IPS DF 19.7 (cell line): ENCODE measurements at places on chromosomes 5 and 9.

DNA sequence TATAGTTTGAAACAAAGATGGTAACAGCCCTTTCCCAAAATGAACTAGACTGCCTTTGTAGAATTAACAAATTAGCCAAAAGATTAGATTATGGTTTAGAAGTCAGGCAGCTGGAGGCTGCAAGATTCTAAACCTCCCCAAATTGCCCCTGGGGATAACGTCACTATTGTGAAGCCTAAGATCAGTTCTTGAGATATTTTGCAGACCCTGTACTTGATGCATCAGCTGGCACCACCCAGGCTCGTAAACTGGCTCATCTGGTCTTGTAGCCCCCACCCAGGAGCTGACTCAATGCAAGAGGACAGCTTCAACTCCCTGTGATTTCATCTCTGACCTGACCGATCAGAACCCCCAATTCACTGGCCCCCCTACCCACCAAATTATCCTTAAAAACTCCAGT, 4.2 kb upstream of the SOWAHA start:
- DNase-seq, result no peak

DNA sequence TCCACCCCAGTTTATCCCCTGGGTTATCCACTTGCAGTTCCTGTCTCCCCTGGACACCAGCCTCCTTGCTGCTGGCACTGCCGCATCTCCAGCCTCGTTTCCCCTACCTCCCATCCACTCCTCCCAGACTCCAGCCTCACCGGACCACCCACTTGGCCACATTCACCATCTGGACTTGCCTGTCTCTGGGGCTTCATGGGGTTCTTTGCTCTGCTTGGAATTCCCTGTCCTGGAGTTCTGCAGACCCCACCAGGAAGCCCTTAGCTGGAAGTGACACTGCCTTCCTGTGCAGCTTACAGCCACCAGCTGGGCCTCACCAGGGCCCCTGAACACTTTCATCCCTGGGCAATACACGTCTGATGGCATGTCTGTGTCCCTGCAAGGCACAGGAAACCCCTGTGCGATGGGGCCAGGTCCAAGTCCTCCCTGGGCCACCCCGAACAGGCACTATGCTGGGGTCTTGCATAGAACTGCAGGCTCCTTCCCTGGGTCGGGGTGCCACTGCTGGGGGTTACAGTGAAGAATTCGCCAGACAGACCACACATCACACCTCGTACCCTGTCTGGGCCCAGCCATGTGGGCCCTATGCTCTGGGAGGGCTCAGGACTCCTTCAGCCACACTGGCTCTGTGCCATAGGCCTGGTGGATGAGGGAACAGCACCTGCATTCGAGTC, 3.0 kb downstream of the FLT4 start:
- no peak for DNase-seq

- DNase-seq, result no peak
Observed at GRCh38 chr5:154181161-154181560, 9.4 kb upstream of the GALNT10 start.

GRCh38 chr5:36300191-36300926, 1.3 kb downstream of the RANBP3L start:
- no peak for DNase-seq

GRCh38 chr9:106820866-106821265, 42.1 kb upstream of the ZNF462 start:
- no peak for DNase-seq

DNA sequence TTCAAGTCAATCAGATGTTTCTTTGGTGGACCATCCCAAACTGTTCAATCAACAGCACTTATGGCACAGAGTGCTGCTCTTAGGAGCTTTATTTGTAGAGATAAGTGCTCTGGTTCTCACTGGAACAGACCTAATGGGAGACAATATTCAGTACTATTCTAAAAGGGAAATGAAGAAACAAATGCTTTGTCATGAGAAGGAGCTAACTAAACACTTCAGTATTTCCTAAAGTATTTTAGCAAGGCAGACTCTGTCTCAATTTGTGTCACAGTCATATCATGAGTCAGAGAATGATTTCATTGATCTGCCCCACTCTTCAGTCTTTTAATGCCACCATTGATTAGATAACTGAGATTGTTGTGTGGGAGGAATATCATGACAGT, 175.3 kb downstream of the SLF1 start:
- DNase-seq, result no peak

DNA sequence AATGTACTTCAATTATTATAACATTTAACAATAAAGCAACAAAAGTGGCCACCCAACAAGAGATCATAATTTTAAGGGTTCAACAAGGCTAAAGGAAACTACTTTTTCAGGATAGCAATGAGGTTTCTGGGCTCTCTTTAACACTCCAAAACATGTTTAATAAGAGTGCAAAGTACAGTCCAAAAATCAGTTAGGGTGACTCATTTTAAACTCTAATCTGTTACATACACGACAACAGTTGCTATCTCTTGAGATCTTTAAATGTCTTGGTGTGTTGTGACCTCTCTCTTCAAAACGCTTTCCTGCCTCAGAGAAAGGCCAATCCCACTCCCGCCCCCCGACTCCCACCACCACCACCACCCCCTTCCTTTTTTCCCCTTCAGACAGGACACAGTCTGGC, 11.5 kb downstream of the NFIB start:
- DNase-seq, result no peak

- DNase-seq, result no peak
Observed at GRCh38 chr9:99823681-99824377, 2.1 kb downstream of the NR4A3 start.

DNA sequence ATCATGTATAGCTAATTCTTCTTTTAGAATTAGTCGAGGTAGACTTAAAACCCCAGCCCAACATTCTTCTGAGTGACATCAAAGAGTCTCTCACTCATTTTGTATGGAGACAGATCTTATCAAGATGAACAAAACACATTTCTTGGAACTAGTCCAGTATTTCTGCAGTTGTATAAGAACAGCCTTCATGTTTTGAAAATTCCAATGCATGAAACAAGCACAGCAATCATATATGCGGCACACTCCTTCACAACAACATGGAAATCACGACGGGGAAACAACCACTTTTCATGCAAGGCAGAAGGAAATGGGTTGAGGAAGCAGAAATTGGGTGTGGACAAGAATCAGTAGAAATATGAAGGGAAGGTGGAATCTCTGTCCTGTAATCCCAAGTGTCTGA, 113.8 kb downstream of the PLK2 start:
- no peak for DNase-seq

DNA sequence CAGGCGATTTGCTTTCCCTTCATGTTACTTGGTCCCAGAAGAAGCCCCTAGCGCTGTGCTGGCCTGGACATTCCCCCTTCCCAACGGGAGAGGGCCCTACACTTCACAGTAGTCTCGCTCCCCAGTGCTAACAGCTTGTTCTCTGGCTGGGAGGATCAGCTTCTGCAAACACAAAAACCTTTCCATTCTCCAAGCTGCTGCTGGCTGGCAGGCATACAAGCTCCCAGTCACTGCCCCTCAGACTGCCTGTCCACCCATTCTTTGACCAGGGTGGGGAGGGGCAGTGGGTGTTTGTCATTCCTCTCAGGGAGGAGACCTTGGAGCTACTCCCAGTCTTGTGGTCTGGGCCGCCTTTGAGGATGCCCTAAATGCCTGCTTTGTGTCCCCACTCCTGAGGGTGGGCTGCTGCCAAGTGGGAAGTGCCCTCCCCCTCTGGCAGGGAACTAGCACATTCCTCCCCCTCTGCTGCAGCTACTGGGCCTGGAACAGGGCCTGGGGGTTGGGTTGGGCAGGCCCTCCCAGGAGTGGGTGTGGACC, 20.8 kb downstream of the ENHO start:
- DNase-seq, result no peak

- peak; percentile 1 for DNase-seq
Observed at GRCh38 chr5:120415985-120416384, 48.1 kb upstream of the PRR16 start.

- no peak for DNase-seq
Observed at GRCh38 chr5:150599917-150600511, 40.4 kb upstream of the SYNPO start.

- DNase-seq, result no peak
Observed at GRCh38 chr5:142866563-142867275, 96.5 kb downstream of the ARHGAP26 start.

DNA sequence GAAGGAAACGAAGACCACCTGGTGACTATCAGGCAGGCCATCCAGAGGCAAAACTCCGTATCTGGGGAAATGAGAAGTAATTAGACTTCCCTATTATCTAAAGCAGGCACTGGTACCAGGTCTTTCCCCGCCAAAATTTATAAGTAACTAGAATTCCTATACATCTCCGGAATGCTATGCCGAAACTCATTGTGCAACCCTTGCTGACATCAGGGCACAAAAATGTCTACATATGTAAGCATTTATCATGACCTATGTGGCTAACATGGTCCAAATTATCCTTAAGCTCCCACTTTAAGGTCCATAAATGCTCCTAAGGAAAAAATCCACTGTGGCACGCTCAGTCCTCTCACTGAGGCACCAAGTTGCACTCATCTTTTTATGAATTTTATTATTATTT, 17.8 kb downstream of the ACTL7B start:
- no peak for DNase-seq

- no peak for DNase-seq
Observed at GRCh38 chr9:68446836-68447235, 90.4 kb downstream of the PGM5 start.

- no peak for DNase-seq
Observed at GRCh38 chr5:175383350-175383749, 60.6 kb downstream of the DRD1 start.

- DNase-seq, result no peak
Observed at GRCh38 chr9:129983891-129984290, 59.1 kb downstream of the FNBP1 start.

DNA sequence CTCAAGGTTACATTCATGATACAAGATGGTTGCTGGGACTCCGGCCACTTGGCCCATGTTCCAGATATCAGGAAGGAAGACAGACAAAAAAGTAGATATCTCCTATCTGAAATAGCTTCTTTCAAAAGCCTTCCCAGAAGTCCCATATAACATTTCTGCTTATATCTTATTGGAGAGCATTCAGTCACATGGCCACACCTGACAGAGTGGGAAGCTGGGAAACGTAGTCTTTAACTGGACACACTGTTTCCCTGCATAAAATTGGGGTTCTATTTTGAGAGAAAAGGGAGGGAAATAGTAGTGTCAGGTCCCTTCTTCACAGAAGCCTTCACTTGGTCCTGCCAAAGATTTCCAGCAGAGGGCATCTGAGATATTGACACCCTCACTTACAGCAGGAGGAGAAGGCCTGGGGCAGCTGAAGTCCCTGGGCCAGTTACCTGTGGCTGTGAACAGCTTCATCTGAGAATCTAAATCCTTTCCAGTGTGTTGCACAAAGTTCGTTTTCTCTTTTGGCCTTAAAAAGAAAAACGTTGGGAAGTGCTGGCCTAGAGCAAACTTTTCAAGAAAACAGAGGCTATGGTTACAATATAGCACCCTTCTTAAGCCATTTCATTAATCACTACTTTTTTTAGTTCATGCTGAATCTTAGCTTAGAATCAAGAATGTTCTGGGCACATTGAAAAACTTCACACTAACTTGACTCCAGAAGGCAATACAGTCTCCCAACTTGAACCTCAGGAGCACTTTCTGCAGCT, 33.5 kb downstream of the SPEF2 start:
- DNase-seq, result peak; percentile 38

- no peak for DNase-seq
Observed at GRCh38 chr5:101425339-101425859, 522.3 kb upstream of the ST8SIA4 start.

DNA sequence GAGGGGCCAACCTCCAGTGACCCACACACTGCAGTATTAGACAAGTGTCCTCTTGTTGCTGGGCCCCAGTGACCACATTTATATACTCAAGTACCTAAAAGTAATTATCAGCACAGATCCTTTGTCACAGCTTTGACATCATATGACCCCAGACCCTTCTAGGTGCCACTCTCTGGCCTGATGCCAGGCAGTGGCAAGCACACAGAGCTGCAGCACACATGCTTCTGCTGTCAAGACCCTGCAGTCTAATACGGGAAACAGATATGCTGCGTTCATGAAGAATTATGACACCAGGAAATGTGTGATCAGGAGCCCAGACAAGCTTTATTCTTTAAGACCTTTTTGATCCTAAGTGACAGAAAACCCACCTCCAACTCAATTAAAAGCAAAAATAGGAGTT, 63.8 kb upstream of the AFAP1L1 start:
- no peak for DNase-seq

- no peak for DNase-seq
Observed at GRCh38 chr5:147061431-147061830, 173.4 kb upstream of the STK32A start.

GRCh38 chr5:3428334-3428733, 167.3 kb upstream of the IRX1 start:
- no peak for DNase-seq

DNA sequence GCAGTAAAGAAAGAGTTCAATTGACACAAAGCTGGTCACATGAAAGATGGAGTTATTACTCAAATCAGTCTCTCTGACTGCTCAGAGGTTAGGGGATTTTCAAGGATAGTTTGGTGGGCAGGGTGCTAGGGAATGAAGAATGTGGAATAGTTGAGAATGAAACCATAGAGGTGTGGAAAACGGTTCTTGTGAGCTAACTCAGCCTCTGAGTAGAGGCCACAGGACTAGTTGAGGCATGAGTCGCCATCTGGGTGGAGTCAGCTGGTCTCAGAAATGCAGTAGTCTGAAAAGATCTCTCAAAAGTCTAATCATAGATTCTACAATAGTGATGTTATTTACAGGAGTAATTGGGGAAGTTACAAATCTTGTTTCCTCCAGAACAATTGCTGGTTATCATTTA, 178.9 kb upstream of the SPEF2 start:
- DNase-seq, result no peak

GRCh38 chr5:180637962-180638680, 11.3 kb downstream of the FLT4 start:
- DNase-seq, result no peak

GRCh38 chr9:126699401-126699881, 85.7 kb downstream of the LMX1B start:
- no peak for DNase-seq

DNA sequence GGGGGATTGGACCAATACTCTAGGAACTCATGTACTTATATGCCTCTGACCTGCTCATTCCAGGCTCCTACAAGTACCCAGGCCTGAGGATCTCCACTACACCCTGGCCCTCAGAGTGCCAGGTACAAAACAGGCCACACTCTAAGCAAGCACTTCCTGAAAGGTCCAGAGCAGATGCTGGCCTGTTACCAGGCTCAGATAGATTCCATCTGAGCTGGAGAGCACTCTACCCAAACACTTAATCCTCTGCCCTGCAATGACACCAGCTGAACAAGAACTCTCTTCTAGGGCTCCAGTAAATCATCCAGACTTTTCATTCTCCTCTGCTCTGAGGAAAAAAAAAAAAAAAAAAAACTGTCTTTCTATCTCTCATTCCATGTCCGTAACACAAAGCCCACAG, 2.9 kb downstream of the P4HA2 start:
- DNase-seq, result no peak

GRCh38 chr9:111868475-111868874, 28.1 kb upstream of the UGCG start:
- peak; percentile 88 for DNase-seq

- DNase-seq, result no peak
Observed at GRCh38 chr5:138716456-138716924, 36.7 kb upstream of the CTNNA1 start.

GRCh38 chr5:23763170-23763569, 255.8 kb downstream of the PRDM9 start:
- no peak for DNase-seq

- DNase-seq, result no peak
Observed at GRCh38 chr5:24643880-24644279, 898 bp downstream of the CDH10 start.

- peak; percentile 86 for DNase-seq
Observed at GRCh38 chr5:137735555-137736284, at the start of gene KLHL3. KLHL3 (minus strand) TSS chr5:137736089; CDS start chr5:137735646, 443 bp downstream.

GRCh38 chr5:6370580-6370979, 7.8 kb downstream of the MED10 start:
- DNase-seq, result no peak

GRCh38 chr9:101778332-101778731, 39.9 kb upstream of the GRIN3A start:
- no peak for DNase-seq
